Effector memory CD4-positive, alpha-beta T cell (primary cell): ENCODE measurements at places on chromosomes 2 and 18.

DNA sequence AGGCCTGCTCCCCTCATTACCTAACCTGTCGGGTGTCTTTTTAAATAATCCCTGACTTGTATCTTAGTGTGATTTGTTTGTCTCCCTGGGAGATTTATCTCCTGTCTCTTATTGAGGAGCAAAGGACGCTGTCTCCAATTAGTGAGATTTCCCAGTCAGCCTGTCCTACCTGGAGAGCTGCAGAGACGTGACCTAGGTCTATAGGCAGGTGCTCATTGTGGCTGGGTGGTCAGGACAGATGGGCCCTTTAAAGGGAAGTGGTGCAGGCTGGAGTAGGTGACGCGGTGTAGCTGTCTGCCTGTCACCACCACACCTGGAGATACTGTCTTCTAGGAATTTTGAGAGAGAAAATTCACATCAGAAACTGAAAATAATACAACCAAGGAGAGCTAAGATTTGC lies 28.0 kb downstream of the PLB1 start:
- no peak for DNase-seq
- no peaks in the 10 kb centered on the region for H3K36me3 ChIP-seq
- H3K4me1 ChIP-seq: no peaks in the 10 kb centered on the region
- H3K27me3 ChIP-seq: peaks cover 3% of the 10 kb centered on the region
- no peak overlapping the region for H3K27ac ChIP-seq

- no peak overlapping the region for H3K4me3 ChIP-seq
- H3K36me3 ChIP-seq: no peaks in the 10 kb centered on the region
- no peak overlapping the region for H3K27ac ChIP-seq
- H3K27me3 ChIP-seq: no peaks in the 10 kb centered on the region
- no peak for DNase-seq
- no peaks in the 10 kb centered on the region for H3K4me1 ChIP-seq
Observed at GRCh38 chr18:46278481-46279465, 174.6 kb downstream of the HAUS1 start.

DNA sequence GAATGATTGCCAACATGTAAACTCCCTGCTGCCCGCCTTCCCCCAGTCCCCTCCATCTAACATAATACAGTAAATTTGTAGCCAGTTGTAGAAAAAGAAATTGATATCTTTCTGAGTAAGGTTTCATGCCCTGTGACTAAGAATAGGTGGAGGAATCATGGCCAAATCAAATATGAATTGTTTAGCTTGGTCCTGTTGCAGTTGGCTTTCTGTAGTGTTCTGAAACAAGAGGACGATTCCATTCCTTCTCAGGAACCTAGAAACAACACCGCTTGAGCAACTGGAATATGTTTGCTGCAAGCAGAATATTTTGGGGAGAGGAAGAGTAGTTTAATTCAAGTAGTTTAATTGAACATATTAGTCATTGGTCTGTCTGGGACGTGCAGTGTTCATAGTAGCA lies 7.0 kb upstream of the DRC1 start:
- H3K4me3 ChIP-seq: no peak overlapping the region
- H3K27me3 ChIP-seq: no peaks in the 10 kb centered on the region
- H3K4me1 ChIP-seq: no peaks in the 10 kb centered on the region

GRCh38 chr2:160401895-160402294 lies 91.7 kb downstream of the RBMS1 start:
- no peak for DNase-seq
- H3K4me1 ChIP-seq: peaks cover 37% of the 10 kb centered on the region
- H3K27me3 ChIP-seq: no peaks in the 10 kb centered on the region
- H3K27ac ChIP-seq: no peak overlapping the region

DNA sequence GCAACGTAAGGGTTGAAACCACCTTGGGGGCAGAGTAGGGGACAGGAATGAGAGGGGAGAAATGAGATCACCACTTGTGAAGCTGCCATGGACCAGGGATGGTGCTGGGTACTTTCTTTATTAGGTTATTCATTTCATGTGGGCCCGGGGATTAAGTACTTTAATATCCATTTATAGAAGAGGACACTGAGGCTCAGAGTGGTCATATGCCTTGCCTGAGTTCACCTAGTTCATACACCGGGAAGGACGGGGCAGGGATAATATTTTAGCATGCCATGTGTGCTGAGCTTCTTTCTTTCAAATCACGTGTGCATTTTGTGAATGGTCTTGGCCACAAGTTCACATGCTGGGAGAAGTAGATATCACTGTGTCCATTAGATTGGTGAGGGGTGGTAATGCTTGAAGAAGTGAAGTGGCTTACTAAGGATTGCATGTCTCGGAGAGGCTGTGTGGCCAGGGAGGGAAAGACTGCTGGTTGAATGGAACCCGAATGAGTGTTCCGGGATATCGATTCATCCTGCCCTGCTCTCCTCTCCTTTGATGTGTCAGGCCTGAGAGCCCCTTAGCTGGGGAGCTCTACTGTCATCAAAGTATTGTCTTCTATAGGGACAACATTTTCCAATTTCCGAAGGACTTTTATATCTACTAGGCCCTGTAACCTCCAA lies 187.1 kb downstream of the MYCN start:
- H3K36me3 ChIP-seq: no peaks in the 10 kb centered on the region
- H3K4me3 ChIP-seq: no peak overlapping the region
- H3K27me3 ChIP-seq: no peaks in the 10 kb centered on the region
- H3K27ac ChIP-seq: no peak overlapping the region
- no peak for DNase-seq
